ENCODE measurements at places on chromosomes 5 and 9.

- no peak for DNase-seq
Observed at GRCh38 chr9:129908906-129909305, 73.6 kb downstream of the USP20 start.

- no peak for DNase-seq
Observed at GRCh38 chr5:2511126-2511525, 240.4 kb downstream of the IRX2 start.

- DNase-seq = no peak
Observed at GRCh38 chr9:128061275-128061960, 5.7 kb downstream of the NAIF1 start.

GRCh38 chr5:139645430-139645871 lies 2.7 kb upstream of the CXXC5 start:
- DNase-seq = no peak

GRCh38 chr5:153816870-153817269 lies 221.8 kb downstream of the FAM114A2 start:
- no peak for DNase-seq
